Stimulated activated CD8-positive, alpha-beta memory T cell treated with anti-CD3 and anti-CD28 coated beads, Interleukin-4, amount 100 ng/mL, for 1 hour (primary cell): ENCODE measurements at places on chromosomes 1 and 21.

- DNase-seq, result no peak
These were observed 26.5 kb downstream of the LRRC38 start for GRCh38 chr1:13487143-13487868.

DNA sequence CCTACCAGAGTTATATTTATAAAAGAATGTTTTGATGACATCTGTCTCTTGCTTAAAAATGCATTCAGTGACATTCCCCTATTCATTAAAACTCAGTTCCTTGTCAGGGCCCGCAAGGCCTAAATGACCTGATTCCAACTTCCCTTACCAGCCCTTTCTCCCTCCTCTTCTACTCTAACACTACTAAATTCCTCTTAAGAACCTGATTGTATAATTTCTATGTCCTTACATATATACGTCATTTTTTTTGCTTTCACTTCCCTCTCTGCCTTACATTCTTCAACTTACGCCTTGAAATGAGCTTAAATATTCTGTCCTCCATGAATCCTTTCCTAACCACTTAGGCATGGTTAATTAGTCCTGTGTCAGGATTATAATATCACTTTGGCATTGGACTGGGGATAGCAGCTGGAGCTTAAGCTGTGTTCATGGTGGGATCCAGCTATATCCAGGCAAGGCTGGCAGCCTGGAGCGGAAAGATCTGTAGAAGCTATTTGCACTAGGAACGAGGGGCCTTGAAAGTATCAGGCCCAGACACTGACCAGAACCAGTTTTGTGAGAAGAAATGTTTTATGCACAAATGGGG is 360.2 kb upstream of the PTBP2 start:
- no peak for DNase-seq

GRCh38 chr1:188937965-188938551 is 1539.6 kb downstream of the BRINP3 start:
- no peak for DNase-seq

DNA sequence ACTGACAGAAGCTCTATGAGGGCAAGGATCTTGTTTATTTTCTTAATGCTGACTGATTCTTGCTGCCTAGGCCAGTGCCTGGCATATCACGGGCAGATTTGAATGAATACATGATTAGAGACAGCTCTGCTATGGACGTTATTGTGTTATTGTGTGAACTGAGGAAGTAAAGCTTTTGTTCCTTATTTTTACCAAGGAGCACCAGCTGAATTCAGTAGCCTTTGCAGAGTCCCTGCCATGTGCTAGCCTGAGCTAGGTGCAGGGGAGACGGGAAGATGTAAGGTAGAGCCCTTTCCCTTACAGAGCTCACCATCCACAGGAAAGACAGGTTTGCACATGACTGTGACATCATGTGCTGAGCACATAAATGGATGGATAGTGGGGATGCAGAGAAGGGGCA is 36.0 kb upstream of the SCMH1 start:
- no peak for DNase-seq

GRCh38 chr1:210143465-210144062 is 89.0 kb upstream of the SERTAD4 start:
- DNase-seq, result peak; percentile 1

GRCh38 chr1:210944252-210944651 is 189.7 kb downstream of the KCNH1 start:
- DNase-seq, result no peak

DNA sequence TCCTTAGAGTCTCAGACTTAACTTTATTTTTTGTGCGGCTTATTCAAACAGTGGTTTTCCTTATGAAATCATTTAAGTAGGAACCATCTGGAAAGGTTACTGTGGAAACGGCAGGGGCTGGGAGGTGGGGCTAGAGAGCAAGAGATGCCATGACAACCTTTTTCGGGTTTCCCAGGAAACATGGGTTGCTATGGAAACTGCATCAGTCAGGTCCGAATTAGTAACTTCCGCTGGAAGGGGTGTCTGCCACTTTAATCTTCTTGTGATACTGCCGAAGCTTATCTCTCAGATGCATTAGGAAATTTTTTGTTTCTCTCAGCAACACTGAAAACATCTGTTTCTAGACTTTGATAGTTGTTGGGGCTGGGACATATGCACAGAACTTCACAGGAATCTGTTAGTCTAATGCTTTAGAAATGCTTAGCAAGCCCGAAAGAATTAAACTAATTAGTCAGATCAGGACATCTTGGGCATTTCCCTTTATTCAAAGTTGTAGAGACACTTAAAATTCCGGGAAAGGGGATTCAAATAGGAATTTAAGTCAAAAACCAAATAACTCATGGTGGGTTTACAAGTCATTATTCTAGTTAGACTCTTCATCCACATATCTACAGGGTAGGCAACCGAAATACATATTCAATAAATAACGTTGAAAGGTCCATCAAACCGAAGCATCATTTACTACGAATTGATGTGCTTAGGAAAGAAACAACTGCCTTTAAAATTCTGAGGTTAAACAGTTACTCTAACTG is 2.6 kb downstream of the KCNA3 start:
- DNase-seq, result peak; percentile 61

DNA sequence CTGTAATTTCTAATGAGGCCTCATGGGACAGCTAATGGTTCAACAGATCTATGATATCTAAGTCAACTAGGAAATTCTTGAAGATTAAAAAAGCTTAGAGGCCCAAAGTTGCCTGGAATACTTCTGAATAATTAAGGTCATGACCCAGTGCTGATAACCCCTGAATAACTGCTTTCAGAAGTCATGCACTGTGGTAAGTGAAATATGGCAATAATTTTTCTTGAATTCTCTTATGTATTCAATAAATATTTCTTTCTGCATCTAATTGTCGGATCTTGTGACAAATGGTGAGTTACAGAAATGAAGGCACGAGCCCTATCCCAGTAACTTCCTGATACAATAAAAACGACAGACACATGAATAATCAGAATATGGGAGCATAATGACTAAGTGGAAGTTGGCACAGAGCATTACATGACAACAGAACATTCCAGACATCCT is 219.3 kb upstream of the GREM2 start:
- DNase-seq, result no peak

DNA sequence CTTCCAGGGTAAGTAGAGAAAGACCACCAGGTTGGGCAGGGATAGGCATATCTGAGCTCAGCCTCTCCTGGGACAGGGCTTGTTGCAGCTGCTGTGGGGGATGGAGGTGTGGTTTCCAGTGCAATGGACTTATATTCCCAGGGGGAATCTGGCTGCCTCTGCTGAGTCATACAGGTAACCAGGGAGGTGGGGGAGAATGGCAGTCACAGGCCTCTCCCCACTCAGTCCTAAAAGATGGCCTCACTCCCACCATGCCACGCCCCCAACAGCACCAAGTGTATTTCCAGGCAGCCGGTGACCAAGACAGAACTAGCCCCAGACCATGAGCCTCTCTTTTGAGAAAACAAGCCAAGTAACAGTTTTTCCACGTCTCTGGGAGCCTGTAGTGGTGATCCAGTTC is 1240.7 kb downstream of the BRINP3 start:
- no peak for DNase-seq

- DNase-seq, result no peak
These were observed 67.7 kb upstream of the RAB4A start for GRCh38 chr1:229203030-229203751.

DNA sequence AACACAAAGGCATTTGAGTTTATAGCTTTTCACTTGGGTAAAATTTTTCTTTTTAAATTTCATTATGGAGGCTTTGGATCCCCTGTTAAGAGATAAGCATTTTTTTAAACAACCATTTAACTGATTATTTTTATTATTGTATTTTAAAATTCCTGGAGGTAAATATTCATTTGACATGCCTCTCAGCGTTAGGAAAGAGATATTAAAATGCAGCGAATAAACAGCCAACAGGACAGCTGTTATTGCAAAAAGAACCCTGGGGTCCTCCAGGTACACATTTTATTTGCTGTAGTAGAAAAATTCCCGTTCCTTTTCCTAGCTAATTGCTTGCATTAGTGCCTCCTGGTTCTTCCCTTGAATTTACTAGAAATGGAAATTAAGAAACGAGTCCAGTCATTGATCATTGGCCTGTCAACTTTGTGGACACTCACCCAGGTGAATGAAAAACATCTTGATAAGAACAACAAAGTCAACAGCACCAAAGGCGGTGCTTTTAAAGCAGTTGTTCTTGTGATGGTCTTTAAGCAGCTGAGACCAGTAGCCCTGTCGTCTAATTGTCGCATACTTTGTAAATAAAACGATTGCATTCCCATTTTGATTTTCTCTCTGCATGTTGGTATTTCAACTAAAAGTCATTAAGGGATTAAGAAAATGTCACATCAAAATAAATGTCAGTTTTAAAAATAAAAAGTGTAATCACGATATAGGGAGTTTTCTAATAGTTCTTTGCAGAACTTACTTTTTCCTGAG is 282.4 kb downstream of the GRIK1 start:
- DNase-seq, result no peak

DNA sequence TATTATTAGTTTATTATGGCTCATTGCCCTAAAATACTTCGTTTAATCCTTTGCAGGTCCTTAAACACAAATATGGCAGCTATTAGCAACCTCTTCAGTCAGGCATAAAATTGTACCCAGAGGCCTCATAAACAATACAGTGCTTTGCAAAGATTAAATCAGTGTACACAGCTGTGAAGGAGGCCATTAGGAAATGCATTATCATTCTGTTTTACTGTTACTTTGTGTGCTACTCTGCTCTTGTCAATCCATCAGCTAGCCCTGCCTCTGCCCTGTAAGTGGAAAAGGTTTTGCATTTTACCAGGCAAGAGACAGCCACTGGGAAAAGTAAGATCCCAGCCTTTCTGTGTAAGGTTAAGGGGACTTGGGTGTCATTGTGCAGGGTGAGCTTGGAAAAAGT is 415.7 kb upstream of the DAB1 start:
- DNase-seq, result no peak

DNA sequence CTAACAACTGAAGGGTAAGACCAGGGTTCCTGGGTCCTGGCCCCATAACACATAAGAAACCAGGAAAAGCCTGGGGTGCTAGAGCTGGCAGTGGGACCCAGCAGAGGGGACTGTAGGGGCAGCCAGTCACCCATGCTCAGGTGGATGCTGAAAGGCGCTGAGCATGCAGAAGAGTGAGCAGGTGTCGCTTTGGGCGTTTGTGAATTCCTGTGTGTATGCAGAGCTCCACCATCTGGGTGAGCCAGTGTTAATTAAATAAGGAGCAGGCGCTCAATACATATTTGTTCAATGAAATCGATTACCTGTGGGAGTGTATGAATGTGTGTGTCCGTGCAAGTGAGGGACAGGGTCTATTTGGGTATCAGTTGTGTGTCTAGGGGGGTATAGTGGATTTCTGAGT is 499 bp downstream of the C1QA start:
- DNase-seq, result no peak

DNA sequence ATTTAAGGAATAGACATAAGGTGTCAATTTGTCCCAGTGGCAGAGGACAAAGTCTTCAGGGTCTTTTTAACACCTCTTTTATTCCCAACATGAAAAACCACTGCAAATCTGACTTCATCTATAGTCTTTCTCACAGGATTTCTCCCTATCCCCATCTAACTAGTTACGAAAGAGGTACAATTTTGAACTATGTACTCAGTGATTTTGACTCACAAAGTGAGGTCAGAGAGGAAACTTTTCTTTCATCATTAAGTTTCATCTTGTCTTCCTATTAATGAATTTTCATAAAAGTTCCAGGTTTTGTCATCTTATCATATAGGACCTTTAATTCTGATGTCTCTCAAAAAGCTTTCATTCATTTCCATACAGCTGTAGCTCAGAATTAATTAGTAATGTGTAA is 63.3 kb downstream of the ASH1L start:
- no peak for DNase-seq

GRCh38 chr1:208682664-208683013 is 438.5 kb upstream of the PLXNA2 start:
- no peak for DNase-seq

DNA sequence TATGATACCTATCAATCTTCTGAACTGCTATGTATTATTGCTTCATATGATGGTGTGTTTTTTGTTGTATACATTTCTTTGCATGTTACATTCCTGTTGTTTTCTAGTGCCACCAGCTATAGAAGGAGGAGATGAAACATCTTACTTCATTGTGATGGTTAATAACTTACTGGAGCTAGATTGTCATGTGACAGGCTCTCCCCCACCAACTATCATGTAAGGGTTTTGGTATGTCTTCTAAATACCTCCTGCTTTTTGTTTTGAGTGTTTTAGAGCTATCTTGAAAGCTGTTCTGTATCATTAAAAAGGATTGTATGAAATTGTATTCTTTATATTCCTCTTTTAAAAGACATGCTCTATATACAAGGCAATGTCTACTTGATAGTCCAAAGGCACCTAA is 282.7 kb downstream of the HMCN1 start:
- DNase-seq, result no peak

GRCh38 chr1:44655609-44656008 is 18.7 kb downstream of the TMEM53 start:
- DNase-seq, result no peak

DNA sequence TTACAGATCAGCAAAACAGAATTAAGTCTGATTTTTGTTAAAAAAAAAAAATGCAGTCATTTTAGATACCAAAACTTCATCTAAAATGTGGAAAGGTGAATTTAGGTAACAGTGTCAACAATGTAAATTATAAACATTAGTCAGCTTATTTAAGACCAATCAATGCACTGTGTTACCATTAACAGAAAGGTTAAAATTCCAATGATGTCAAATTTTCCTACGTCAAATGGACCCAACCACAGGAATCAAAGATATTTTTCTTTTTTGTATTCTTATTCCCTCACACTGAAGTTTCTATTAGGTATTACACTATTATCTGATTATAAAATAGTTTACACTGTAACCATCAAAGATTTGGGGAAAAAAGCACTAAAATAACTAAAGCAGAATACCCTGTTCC is 6.5 kb downstream of the ARHGAP29 start:
- no peak for DNase-seq

GRCh38 chr1:117567976-117568375 is 37.9 kb upstream of the TENT5C start:
- no peak for DNase-seq

- DNase-seq, result no peak
These were observed 28.7 kb upstream of the DYRK1A start for GRCh38 chr21:37337831-37338230.

- DNase-seq, result no peak
These were observed 1.8 kb downstream of the HSF2BP start for GRCh38 chr21:43657355-43658087.

GRCh38 chr1:50350421-50350820 is 72.8 kb downstream of the DMRTA2 start:
- no peak for DNase-seq
